ENCODE measurements at places on chromosomes 11 and 22.
A peak's percentile ranks its signal among the peaks of the same experiment; 100 is the strongest.

GRCh38 chr11:95968585-95968984, 44.7 kb upstream of the MTMR2 start:
- no peak for DNase-seq

GRCh38 chr11:60098508-60098907, 10.0 kb downstream of the MS4A2 start:
- DNase-seq = no peak

GRCh38 chr11:13316528-13316961, 39.0 kb downstream of the BMAL1 start:
- no peak for DNase-seq

GRCh38 chr22:48359613-48359965, 1468.1 kb downstream of the BRD1 start:
- DNase-seq = no peak

DNA sequence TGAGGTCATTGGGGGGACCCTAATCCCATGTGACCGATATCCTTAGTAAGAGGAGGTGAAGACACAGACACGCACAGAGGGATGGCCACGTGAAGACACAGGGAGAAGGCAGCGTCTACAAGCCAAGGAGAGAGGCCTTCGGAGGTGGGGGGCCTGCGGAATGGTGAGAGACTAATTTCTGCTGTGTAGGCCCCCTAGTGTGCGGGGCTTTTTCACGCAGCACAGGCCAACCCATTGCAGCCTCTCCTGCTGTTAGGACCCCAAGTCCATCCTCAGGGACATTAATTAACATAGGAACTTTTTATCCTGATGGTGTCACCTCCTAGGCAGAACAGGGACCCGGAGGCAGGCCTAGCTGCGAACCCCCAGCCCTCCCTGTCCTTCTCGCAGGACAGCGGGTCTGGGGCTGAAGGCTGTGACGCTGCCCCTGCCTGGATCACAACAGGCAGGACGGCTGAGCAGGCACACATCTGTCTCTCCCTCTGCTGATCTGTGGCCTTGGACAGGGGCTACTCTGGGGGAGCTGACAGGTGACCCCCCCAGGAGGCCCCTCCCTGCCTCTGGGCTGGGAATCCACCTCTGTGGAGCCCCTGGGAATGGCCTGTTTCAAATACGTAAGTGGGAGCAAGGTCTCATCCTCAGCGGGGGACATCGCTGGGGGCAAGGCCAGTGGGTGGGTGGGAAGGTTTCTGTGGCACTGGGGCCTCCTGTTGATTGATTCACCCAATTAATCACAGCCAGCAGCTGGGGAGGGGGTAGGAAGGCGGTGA, 7.9 kb downstream of the ASCL2 start:
- no peak for DNase-seq

GRCh38 chr22:39212721-39213376, 31.9 kb downstream of the PDGFB start:
- DNase-seq = no peak

- no peak for DNase-seq
These were observed 57.9 kb upstream of the MMP13 start for GRCh38 chr11:103013421-103013820.

GRCh38 chr11:78171951-78172350, 16.5 kb downstream of the KCTD21 start:
- DNase-seq = no peak

DNA sequence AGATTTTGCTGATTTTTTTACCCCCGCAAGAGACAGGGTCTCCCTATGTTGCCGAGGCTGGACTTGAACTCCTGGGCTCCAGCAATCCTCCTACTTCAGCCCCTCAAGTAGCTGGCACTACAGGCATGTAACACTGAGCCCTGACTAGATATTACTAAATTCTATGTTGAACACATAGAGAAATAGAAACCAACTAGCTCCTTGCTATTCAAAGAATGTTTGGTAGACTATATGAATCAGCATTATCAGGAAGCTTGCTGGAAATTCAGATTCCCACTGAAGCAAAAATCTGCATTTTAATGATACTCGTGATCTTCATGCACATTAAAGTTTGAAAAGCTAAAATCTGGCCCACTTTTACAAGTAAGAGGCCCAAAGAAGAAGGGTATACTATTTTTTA, 11.9 kb downstream of the TMEM41B start:
- no peak for DNase-seq

GRCh38 chr22:27791859-27792241, 9.7 kb downstream of the MN1 start:
- no peak for DNase-seq

DNA sequence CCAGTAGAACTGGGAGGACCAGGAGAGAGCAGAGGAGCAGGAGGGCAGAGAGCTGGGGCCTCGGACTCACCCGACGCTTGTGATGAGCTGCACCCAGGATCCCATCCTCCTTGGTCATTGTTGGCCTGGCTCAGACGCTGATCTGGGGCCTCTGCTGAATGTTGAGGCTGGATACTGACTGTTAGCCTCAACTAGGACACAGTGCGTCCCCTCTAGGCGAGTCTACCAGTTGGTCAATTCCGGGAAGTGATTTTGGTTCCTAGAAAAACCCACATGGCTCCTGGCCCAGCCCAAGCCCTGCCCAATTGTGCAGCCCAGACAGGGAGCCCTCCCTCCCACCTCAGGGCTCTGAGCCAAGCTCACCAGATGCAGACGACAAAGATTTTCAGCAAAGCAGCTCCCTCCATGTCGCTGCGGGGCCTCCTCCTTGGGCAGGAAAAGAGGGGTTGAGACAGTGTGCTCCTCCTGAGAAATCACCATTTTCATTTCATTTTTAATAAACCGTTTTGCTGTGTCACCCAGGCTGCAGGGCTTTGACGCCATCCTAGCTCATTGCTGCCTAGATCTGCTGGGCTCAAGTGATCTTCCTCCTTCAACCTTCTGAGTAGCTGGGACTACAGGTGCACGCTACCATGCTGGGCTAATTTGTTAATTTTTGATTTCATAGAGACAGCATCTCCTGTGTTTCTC, at the start of gene APOL4:
Gene APOL4 (minus strand): TSS at position 180 of the 690 bp plus-strand sequence. CDS start 75 bp downstream, at position 105.
- DNase-seq = peak; percentile 78

- DNase-seq = no peak
These were observed 58.2 kb upstream of the GNAZ start for GRCh38 chr22:23012081-23012622.

DNA sequence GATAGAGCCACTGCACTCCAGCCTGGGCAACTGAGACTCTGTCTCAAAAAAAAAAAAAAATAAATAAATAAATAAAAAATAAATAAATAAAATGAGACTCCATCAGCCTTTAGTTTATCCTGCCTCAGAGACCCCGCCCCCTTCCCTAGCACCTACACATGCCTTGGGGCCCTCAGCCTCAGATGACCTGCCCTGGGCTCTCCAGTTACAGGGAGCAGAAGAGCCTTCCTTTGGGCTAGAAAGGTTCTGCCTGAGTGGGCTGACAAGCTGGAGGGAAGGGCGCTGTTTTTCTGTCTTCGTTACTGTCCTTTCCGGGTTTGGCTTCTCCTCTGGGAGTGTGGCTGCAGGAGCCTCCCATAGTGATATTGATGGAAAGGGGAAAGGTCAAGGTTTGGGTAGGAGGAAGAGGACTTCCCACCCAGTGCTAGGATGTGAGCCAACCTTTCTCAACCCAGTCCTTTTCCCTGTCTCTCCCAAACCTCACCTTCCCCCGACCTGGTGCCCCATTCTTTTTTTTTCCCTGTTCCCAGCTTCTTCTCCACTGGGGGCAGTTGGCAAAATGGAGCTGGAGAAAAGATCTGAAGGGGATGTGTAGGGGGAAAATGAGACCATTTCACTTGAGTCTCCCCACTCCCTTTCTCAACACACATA, 1.5 kb upstream of the SF3B2 start:
- no peak for DNase-seq

- no peak for DNase-seq
These were observed 18.1 kb upstream of the CSTF3 start for GRCh38 chr11:33179348-33179803.

DNA sequence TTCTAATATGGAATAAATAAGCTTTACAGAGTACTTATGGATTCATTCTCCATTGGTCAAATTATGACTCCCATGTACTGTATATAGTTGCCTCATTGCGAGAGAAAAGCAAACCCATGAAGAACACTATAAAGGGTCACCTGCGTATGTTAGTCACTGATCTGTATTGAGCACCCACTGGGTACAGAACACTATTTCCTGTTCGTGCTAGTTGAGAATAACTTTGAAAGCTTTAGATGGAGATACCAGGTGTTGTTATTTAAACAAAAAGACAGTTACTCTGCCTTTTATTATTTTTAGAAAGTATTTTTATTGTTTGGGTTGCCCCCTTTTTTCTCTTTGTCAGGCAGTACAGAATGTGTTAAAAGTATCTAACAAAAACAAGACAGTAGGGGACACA, 79.9 kb downstream of the DEUP1 start:
- DNase-seq = no peak

GRCh38 chr11:58617976-58618557, 4.4 kb upstream of the CNTF start:
- no peak for DNase-seq

DNA sequence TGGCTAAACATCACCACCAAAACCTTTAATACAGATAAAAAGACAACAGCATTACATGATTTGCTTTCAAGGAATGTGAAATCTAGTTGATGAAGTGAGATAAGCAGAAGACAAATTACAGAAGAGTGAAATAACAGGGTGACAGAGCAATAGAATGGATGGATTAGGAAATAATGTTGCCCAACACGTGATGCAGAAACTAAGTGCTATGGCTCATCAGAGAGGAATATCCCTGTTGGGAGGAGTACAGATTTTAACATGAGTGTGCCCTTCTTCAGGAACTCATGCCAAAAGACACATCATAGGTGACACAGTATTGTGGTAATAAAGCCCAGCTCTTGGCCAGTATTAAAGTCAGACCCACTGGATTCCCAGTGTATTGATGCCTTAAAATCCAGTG, 176.6 kb upstream of the RAG2 start:
- no peak for DNase-seq

- DNase-seq = no peak
These were observed 24.8 kb upstream of the NRIP3 start for GRCh38 chr11:9028581-9028980.

DNA sequence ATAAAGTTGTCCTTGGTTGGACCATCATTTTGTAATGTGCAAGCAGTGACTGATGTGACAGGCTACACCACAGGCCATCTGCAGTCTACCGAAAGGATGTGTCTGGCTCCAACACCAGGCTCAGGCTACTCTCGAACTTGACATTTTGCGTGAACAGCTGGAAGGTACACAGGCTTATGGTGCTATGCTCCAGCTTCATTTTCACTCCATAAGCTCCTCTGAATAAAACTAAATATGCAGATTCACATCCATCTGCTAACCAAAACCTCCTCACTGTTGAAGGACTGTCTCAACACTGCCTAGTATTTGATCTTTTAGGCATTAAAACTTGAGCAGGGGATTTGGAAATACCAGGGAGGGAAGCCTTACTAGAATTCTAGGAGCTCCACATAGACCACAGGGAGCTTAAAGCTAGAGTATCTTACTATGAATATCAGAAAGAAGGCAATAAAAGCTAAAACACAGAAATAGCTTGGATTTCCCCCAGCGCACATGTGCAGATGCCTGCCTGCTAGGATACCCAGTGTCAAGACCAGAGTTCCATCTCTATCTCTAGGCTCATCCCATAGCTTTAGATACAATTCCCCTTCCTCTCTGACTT, 383.9 kb upstream of the FAT3 start:
- no peak for DNase-seq

DNA sequence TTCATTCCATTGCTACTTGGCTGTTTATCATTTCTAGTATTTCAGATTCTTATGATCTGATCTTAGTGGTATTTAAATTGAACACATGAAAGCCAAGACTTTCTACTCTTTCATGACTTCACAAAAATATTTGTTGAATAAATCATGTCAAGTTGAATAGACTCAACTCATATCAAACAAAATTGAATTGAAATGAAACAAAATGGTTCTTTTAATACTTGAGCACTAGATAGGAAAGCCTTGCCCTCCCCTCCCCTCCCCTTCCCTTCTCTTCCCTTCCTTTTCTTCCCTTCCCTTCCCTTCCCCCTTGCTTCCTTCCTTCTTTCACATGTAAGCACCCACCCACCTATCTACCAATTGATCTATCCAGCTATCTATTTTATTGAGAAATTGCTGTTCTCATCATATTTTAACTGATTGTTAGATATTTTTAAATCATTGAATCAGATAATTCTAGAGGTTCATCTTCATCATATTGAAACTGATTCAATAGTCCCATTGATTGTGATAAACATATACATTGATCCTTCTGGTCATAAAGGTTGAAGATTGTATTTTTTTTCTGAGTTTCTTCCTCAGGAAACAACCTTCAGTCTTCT, 2015.9 kb downstream of the LRRC4C start:
- no peak for DNase-seq

GRCh38 chr11:68841718-68842426, at the start of gene CPT1A:
Gene CPT1A (minus strand): TSS chr11:68841916. CDS start chr11:68815474, 26,442 bp downstream.
- peak; percentile 51 for DNase-seq

DNA sequence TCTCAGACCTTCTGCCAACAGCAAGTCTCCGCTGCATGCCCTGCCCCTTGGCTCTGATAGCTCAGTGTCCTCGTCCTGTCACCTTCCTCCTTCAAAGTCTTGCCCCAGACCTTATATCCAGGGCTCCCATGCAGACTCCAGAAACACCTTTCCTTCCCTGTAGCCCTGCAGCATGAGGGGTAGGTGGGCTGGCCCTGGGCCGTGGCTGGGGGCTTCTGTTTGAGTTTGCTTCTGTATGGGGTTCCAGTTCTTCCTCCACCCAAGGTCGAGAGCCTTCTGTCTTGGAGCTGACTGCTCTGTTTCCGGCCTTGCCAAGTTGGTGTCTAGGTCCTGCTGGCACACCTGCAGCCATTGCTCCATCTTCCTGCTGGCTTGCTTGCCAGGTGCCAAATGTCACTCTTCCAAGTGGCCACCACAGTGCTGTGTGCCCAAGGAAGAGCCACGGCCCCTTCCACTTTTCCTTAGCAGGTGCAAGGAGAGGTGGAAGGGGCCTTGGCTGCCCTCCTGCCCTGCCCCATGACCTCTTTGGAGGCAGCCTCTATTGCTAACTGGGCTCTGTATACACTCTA, 74.8 kb upstream of the NECTIN1 start:
- DNase-seq = no peak

- DNase-seq = no peak
These were observed 267.2 kb upstream of the SYN3 start for GRCh38 chr22:33325232-33326004.

DNA sequence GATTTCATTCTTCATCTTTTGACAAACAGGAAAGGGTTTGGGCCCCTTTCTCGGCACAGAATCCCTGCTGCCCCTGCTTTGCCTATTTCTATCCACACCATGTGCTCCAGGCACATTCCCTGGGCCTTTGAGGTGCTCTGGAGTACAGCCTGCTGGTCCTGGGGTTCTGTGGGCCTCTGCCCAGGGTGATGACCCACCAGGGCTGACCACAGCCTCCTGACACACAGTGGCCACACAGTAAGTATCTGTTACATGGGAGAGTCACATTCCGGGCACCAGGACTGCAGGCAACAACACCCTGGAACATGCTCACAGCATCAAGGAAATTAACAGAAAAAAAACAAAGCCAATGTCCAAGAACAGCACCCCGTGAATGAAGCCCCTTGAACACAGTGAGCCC, 39.1 kb downstream of the SCUBE2 start:
- DNase-seq = no peak

GRCh38 chr22:40509401-40510134, 127.0 kb downstream of the MRTFA start:
- DNase-seq = peak; percentile 58

All from muscle of arm (tissue), 14 donors.